Stimulated activated CD4-positive, alpha-beta T cell treated with anti-CD3 and anti-CD28 coated beads, Interleukin-1b, Interleukin-23, amount 100 ng/mL, for 1 hour (primary cell): ENCODE measurements at places on chromosomes 11 and 22.

- DNase-seq: no peak
Observed at GRCh38 chr11:34990916-34991315, 74.5 kb downstream of the PDHX start.

DNA sequence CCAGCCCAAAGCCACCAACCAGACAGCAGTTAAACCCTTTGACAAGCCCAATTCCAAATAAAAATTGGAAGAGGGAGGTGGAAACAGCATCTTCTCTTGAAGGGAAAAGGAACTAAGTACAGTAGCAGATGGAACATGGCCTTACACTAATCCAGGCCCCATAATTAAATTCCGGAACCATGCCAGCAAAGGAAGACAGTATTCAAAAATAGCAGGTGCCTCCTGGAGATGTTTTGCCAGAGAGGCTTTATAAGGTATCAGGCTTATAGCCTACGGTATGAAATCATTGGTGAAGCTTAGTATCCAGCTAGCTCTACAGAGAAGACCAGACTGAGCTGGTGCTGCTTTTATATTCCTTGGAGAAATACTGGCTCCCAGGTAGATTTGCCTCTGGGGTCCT is 344.1 kb upstream of the API5 start:
- DNase-seq: no peak

DNA sequence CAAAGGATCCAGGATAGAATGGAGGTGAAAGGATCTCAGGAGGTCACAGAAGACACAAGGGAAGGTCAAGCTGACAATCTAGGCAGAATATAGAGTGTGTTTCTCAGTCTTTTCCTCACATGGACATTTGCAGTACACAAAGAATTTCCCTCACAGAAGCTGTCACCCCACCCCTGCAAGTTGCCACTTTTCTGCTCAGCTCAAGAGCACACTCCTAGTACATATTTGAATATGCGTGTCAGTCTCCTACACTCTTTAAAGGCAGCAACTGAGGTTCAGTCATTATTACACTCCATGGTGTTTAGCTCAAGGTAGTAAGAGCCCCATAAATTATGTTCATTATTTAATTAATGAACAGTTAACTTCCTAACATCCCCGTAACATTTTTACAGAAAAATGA is 59.1 kb downstream of the ETS1 start:
- no peak for DNase-seq

- no peak for DNase-seq
Observed at GRCh38 chr22:27377501-27378295, 423.9 kb downstream of the MN1 start.

DNA sequence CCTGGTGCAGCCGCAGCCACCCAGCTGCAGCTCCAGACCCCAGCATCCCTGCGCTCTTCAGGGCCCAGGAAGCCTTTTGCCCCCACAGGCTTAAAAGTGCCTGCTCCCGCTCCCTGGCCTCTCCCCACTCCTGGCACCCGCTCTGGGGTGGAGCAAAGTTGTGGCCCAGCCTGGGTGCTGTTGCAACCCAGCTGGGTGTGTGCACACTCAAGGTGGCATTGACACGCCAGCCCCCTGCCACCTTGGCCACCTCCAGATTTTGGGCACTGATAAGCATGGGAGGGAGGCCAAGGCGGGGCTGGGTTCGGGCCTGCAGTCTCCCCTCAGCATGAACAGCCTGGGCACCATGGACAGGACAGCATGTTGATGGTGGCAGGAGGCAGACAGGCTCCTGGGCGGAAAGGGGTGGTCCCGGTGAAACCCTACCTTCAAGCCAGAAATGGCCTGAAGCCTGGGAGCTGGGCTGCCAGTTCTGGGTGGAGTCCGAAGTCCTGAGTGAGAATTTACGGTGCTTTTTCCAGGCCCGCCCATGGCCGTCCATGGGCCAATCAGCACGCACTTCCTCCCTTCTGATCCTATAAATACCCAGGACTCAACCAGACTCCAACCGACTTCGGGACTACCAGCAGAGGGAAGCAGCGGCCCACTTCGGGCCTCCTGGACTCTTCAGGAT is 23.6 kb upstream of the RNASEH2C start:
- DNase-seq: no peak

DNA sequence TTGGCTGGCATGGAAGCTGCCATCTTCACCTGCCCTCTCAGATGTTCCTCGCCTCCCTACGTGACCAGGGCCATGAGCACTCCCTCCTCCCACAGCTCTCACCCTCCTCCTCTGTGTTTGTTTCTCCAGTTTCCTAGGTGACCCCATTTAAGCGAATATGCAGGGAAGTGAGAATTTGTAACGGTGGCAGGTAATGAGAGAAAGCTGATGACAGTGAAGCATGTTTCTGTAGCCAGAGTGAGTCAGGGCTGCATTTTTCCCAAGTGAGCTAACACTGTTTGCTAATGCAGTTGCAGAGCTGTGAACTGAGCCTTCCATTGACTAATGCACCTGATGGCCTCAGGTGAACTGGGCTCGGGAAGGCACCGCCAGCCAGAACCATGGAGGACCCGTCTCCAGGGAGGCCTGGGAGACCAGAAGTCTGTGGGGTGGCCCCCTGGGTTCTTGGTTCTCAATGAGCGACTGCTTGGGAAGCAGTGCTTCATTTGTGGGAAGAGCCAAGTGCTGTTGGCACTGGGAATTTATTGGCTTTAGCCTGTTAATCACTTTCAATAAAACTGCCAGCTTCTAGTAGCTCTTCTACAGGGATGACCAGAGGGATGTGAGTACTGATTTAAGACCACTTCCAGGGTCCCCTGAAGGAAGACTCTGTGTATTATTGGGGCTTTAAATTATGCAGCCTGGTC is 64.5 kb downstream of the BARX2 start:
- DNase-seq: no peak

DNA sequence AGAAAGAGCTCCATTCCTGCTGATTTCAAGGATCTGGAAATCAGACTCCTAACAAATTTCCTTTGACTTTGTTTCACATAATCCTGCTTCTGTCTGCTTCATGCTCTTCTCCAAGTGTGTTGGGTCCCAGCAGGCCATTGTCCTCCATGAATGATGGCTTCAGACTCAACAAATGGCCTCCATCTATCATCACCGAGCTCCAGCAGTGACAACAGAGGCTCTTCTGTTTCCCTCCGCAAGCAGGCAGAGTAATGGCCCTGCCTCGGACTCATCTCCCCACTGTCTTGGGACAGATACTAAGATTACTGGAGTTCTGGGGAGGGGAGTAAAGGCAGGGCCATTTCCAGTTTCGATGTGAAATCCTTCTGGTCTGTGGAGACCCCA is 127.3 kb downstream of the TENM4 start:
- DNase-seq: no peak

DNA sequence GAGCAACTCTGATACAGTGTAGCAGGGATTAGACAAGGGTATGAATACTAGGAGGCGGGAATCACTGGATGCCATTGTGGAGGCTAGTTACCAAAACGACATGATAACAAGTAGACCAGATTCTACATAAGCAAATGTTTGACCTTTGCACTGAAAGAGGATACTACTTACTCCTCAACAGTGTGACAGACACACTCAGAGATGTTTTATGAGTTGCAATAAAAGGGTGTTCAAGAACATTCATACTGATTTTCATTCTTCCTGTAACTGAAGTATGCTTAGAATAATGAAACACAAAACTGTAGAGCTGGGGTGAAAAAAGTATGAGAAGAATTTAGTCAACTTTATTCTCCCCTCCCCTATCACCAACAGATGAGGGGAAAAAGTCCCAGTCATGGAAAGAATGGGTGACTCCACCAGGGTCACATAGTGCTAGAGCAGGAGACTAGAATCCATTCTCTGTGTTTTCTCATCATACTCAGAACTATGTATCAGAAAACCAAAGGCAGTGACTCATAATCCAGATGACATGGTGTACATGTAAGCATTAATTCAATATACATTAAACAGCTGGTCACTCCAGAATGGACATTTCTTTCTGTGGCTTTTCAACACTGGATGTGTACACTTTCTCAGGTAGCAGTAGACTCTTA is 32.8 kb downstream of the ARHGAP20 start:
- no peak for DNase-seq

DNA sequence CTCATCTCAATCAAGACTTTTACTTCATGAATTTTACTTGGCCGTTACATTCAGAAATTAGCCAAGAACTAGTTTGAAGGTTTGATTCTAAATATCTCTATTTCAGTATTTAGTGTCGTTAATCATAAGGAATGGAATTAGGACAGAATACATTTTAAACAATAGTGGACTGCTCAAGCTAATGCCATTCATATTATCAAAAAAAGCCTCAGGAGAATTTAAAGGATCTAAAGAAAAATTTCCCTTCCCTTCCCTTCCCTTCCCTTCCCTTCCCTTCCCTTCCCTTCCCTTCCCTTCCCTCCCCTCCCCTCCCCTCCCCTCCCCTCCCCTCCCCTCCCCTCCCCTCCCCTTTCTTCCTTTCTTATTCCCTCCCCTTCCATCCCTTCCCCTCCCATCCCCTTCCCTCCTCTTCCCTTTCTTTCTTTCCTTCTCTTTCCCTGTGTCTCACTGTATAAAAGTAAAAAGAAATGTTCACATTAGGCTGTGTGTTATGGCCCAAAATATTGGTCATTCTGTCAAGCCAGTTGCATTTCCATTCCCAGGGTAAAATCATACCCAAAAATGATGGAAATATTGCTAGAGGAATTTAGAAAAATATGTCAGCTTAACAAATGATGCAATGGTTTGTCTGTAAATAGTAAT is 717.8 kb downstream of the LUZP2 start:
- no peak for DNase-seq

- DNase-seq: no peak
Observed at GRCh38 chr11:93474123-93474522, 69.1 kb downstream of the SMCO4 start.

GRCh38 chr22:31866918-31867317 is 77.4 kb upstream of the YWHAH start:
- no peak for DNase-seq
